Stimulated activated CD8-positive, alpha-beta memory T cell treated with anti-CD3 and anti-CD28 coated beads, Interleukin-7, amount 100 ng/mL, for 1 hour (primary cell): ENCODE measurements at places on chromosomes 2 and 18.

GRCh38 chr2:99297994-99298393 lies 3.0 kb downstream of the LYG1 start:
- no peak for DNase-seq

- DNase-seq = no peak
Observed at GRCh38 chr2:16361261-16361995, 304.2 kb downstream of the CYRIA start.

DNA sequence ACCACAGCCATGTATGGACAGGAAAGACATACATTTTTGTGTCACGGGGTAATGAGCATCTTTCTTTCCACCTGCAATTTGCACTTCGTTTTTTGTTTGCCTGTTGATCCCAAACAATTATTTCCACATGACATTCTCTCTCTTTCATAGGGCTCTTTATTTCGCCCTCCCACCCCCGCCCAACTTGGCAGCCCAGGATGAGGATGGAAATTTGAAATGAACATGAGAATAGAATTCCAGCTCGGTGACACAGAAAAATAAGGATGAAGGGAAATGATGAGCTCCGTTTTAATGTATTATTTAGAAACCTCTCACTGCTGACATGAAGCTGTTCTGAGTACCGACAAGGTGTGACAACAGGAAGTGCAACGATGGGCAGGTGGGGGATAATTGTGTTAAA lies 443.3 kb downstream of the SOCS6 start:
- DNase-seq = no peak

- no peak for DNase-seq
Observed at GRCh38 chr2:20578895-20579825, 71.7 kb downstream of the HS1BP3 start.

DNA sequence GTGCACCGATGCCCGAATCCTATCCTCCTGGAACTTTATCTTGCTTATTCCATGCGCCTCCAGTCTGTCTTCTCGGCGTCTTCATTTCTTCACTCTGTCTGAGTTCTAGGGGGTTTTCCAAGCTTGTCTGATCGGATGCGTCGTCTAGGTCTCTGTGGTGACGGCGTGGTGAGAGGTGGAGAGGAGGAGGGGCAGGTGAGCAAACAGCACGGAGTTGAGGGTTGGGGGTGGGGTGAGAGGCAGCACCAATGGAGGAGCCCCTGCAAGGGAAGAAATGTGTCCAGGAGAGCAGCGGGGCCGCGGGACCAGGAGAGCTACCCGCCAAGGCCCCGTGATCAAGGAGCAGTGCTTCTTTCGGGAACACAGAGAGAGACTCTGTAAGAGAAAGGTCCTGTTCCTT lies 131.3 kb upstream of the TWIST2 start:
- no peak for DNase-seq

DNA sequence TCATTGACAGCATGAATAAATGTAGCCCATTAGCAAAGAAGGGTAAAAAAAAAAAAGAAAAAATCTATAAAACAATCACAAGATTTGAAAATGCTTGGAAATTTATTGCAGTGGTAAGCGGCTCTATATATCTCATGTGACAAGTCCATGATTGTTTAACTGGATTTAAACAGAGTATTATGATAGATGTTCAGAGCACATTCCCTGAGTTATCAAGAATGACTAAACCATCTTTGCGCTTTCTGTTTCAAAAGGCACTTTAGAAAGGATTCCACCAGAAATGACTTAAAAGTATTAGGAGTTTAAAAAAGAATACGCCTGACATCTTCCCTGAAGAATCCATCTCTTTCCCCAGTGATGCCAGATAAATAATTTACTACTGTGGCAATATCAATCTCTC lies 409.5 kb upstream of the UBE2E3 start:
- DNase-seq = no peak

DNA sequence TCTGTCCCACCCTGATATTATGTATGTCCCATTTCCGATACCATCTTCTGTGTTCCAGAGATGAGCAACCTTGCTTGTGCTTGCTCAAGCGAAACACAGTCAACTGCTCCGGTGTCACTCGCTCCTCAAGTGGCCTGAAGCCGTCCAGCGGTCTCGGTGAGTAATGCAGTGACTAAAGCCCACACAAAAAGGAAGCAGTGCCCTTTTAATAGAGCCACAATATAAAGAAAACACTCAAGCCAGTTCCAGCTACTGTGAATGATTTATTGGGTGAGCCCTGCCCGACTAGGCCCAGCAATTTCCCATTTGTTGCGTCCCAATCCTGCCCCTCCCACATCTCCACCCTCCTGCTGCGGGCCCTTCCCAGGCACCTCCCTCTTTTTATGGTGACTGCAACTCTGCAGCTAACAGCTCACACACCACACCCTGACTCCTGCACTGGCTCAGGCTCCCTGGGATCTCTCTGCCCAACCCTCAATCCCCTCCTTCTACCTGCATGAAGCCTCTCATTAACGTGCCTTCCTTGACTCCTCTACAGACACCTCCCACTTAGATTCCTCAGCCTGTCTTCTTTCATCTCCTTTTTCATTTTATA lies 44.2 kb upstream of the DSC1 start:
- no peak for DNase-seq

DNA sequence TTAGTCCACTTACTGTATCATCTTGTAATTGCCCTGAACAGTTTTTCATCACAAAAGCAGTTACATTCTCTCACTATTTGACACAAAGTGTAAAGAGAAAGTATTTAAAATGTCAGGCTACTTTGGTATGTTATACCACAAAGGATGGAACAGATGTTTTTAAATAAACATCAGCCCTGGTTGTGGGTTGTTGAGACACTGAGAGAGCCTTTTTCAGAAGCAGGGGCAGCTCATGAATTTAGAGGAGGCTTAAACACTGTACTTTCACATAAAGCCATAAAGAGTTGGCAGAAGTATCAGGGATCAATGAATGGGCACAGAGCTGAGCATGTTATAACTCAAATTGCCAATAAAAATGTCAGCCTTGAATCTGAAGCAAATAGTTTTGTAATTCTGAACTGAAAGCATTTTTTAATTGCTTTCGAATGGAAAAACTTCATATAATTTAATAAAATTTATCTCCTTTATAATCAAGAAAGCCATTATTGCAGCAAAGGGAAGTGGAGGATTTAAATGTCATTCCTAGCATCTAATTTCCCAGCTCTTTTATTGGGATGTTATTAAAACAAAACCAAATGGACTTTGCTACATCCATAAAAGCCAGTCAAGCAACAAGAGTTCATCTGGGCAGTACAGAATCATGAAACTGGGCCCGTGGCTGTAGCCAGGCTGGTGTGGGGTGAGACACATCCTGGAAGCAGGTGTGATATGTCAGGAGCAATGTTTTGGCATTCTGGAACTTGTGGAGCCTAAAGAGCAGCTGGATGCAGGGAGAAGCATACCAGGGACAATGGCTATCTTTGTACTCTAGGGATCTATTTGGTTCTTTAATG lies 95.1 kb upstream of the NT5C1B start:
- DNase-seq = no peak

DNA sequence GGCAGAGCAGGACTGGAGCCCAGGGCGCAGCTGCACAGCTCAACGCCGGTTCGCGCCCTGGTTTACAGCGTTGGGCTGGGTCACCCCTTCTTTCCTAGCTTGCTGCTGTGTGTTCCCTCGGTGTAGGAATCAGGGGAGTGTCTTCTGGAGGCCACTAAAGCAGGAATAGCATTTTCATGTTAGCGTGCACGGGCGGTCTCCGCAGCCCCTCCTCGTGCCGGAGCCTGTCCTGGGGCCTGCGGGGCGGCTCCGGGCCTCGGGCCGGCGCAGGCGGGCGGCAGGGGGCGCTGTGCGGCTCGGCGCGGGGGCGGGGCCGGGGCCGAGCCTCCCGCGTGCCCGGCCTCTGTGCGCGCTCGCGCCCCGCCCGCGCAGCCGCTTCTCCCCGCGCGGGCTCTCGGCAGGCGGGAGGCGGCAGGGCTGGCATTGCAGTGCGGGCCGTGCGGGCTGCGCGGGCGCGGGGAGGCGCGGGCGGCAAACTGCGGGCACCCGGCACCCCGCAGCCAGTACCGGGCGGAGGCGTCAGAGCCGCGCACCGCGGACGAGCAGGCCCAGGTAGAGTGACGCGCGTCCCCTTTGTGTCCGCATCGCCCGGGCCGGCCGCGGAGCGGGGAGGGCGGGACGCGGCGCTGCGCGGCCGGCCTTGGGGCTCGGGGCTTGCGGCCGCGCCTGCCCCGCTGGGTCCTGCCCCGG lies at the start of gene RNF144A:
RNF144A (plus strand) TSS at position 342 of the 690 bp plus-strand sequence. CDS start 79,515 bp downstream, outside the sequence.
- DNase-seq = peak; percentile 51

GRCh38 chr18:10008006-10008647 lies 94.3 kb downstream of the VAPA start:
- no peak for DNase-seq

DNA sequence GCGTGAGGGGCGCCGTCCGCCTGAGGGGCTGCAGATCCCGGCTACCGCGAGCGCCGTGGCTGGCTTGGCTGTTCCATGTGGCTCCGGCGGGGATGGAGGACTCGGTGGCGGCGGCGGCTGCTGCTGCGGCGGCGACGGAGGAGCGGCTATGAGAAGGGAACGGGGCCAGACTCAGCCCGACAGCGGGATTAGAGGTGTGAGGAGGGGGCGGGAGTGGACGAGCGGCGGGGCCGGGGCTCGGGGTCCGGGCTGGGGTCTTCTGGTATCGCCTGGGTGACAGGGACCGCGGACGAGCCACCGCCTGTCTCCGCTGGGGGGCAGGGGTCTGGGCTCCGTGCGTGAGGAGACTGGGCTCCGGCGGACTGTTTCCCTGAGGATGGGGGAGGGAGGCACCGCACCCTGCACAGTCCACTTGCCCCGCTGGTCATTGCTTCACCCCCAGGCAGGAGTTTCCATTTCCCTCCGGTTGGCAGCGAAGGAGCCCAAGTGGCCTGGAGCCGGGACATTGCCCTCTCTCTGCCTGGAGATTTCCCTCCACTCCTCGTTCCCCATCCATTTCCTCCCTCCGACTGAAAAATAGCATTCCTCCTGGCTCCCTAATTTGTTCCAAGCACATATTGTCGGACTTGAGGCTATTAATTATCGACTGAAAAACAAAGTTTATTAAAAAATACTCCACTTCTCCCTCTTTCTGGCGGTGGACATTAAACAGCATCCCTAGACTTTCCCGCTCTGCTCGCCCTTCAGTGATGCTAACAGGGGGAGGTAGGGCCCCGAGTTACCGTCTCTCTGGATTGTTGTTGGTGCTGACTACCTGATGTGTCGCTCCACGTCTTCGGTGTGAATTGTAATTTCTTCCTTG lies 577 bp downstream of the EHBP1 start:
- DNase-seq = no peak

- DNase-seq = no peak
Observed at GRCh38 chr2:92073036-92073814, 2798.0 kb upstream of the TEKT4 start.

GRCh38 chr2:57897920-57898319 lies 148.7 kb upstream of the VRK2 start:
- DNase-seq = no peak

DNA sequence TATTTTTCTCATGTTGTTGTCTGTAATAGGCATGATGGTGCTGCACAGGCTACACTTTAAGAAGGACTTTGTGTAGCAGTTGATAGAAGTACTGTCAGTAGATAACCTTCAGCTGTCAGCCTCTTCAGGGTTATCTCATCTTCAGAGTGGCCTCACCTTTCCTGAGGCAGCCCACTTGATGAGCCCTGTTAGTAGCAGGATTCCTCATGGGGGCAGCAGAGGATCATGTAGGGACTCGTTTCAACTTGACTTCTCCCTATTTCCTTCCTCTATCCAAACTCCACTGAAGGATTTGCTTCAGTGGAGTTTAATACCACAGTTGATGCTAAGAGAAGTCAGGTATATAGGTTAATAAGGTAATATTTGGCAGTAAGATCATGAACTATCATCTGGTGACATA lies 530.3 kb upstream of the FSIP2 start:
- no peak for DNase-seq

DNA sequence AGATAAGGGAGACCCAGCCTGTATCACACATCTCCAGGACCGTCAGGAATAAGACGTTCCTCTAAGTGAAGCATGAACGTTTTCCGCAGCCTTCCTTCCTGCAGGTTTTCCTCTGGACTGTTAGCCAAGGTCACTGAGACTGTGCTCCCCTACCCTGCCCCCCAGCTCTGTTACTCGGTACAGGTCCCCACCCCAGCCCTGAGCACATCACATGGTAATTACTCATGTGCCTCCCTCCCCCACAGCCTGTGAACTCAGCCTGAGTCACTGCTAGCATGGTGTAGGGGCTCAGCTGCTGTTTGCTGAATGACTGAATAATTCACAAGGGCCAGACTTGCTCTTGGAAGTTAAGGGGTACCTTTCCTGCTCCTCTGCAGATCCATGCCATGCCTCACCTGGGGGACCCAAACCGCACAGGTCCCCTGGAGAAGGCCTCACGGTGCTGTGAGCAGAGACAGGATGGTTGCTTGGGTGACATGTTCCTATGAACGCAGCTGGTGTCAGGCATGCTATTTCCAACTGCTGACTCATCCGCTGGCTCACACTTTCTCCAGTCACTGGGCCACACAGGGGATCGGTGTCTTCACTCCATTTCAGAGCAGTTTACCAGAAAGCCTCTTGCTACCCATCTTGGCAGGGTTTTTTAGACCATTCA lies 88.2 kb downstream of the PLB1 start:
- DNase-seq = peak; percentile 15

GRCh38 chr2:145050134-145050533 lies 530.2 kb upstream of the ZEB2 start:
- no peak for DNase-seq

- DNase-seq = peak; percentile 31
Observed at GRCh38 chr18:58180738-58181353, 136.8 kb downstream of the NEDD4L start.

DNA sequence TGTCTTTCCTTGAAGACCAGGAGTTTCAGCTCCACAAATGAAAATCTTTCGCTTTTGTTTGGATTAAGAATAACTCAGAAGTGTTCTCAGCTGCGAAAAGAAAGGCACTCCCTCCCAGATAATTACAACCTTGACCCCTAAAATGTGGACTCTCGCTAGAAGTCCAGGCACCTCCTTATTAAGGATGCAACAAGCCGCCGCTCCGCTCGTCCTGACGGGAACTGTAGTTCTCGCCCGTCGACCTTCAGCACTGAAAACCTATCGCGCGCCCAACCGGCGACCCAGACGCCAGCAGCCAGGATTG lies 559 bp downstream of the IMMT start:
- DNase-seq = no peak
